ENCODE measurements at places on chromosomes 5 and 9.
A peak's percentile ranks its signal among the peaks of the same experiment; 100 is the strongest.

- no peak for DNase-seq
These were observed 213.3 kb upstream of the TUSC1 start for GRCh38 chr9:25891527-25891926.

DNA sequence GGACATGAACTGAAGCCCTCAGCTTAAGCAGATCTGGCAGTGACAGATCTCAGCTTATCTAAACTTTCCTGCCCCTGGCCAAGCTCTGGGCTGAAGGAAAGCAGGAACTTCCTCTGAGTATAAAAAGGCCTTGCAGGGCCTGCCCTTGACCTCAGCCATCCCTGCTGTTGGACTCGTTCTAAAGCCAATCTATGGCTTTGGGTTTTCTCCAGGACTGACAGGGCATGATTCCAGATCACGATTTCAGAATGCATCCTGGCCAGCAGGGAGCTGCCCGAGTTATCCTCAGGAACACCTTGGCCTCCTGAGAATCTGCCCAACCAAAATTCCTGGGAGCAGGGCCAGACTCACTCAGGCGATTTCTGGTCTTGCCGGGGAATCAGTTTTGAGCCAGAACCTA is 502.7 kb downstream of the TLE4 start:
- no peak for DNase-seq

DNA sequence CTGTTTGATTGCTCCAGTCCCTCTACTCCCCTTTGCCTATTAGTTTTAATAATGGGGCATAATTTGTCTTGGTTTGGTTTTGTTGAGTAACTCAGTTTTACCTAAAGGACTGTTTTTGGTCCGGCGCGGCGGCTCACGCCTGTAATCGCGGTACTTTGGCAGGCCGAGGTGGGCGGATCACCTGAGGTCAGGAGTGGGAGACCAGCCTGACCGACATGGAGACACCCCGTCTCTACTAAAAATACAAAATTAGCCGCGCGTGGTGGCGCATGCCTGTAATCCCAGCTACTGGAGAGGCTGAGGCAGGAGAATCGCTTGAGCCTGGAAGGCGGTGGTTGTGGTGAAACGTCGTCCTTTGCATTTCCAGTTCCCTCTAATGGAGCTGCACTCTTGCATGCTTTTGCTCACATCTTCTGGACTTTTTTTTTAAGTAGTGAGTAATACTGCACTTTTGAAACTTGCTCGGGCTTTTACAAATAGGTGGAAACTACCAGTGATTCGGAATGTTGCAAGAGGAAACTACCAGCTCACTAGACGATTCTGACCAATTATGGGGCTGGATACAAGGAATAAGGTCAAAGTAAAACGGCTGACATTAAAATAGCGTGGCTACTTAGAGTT is 721 bp upstream of the MAML1 start:
- DNase-seq, result peak; percentile 72

DNA sequence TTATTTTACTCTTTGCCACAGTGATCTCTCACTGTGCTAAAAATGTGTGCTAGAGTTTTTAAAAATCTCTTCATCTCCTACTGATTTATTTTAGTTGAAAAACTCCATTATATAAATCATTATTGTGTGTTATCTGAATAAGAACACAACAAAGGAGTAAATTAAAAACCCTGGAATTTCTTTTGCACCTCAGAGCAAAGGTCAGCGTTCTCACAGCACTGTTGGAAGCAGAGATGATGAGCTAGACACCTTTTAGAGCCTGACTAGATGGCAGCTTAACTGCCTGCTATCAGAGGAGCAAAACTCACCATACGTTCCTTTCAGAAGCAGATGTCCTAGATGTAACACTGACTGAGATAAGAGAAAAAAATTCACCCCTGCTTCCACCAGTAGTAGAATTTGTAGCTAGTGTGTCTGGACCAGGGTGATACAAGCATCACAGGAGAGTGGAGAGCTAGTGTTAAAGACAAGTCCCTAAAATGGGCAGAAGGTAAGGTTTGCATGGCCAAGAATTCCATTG is 147.1 kb downstream of the ENTREP1 start:
- no peak for DNase-seq

DNA sequence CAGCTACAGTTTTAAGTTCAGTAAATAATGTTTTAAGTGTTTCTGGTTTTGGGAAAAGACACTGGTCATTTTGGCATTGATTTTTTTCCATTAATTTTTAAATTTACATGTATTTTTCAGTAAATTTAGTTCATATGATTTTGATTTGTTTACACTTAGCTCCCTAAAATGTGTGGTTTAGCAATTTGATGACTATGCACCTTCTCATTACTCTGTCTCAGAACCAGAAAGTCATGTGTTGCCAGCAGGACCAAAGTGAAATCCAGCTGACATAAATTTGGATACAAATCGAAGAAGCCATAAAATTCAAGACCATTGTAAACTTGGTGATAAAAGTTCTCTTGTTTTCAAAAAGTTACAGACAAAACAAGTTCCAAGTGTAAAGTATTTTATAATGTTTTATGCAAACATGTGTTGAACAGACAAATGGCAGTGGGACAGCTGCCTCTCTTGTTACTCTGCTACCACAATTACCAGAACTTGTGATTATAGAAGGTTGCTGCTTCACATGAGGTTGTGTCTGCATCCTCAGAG is 354.8 kb downstream of the NR2F1-AS1 start:
- DNase-seq, result no peak

GRCh38 chr9:99184110-99184474 is 37.6 kb downstream of the ALG2 start:
- peak; percentile 15 for DNase-seq

- DNase-seq, result peak; percentile 88
These were observed 124.4 kb downstream of the C9orf50 start for GRCh38 chr9:129496473-129497004.

GRCh38 chr5:138391859-138392386 is 39.4 kb downstream of the KDM3B start:
- DNase-seq, result no peak

- no peak for DNase-seq
These were observed 598.8 kb upstream of the BRINP1 start for GRCh38 chr9:119967867-119968535.

- DNase-seq, result no peak
These were observed 14.6 kb upstream of the ANGPTL2 start for GRCh38 chr9:127136880-127137639.

DNA sequence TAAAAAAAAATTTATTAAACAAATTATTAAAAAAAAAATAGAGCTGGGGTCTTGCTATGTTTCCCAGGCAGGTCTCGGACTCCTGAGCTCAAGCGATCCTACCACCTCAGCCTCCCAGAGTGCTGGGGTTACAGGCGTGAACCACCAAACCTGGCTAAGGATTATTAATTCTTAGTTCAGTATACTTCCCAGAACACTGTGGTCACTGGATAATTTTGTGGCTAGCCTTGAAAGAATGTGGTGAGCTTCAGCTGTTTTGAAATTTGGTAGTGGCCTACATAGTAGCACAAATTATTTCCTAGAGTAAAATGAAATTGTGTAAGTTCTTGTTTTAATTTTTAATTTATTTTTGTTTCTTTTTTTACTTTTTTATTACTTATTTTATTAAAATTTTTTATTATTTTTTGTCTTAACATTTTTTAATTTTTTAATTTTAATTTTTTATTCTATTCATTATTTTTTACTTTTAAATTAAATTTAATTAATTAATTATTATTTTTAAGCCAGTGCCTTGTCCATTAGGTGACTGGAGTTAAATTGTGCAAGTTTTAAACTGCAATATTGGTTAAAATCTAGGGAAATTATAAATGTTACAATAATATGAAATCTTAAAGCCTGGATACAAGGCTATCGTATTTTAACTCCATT is 23.0 kb downstream of the ARRDC3 start:
- no peak for DNase-seq

DNA sequence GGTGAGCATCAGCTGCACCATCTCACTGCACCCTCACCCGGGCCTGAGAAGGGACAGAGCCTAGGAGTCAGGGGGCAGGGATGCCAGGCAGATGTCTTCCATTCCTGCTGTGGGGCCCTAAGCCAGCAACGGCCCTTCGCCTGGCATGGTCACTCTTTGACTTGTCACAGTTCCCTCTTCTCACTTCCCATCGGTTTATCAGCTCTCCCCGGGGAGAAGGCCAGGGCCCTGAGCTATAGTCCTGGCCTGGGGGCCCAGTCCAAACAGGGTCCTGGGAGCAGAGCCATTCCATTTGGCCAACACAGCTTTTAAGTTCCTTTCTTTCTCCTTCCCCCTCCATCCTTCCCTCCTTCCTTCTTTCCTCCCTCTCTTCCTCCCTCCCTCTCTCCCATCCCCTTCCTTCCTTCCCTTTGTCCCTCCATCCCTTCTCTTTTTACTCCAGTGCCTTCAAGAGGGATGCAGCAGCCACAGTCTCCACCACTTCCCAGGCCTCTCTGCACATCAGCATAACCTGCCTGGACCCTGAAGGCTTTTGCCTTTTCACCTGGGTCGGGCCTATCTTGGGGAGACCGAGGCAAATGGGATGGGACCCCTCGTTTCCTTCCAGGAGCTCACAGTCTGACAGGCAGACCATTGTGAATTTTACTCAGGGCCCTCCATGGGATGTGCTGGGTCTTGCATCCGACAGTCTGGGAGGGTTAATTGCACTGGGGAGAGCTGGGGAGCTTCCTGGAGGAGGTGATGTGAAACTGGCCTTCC is 4.2 kb downstream of the COL5A1 start:
- DNase-seq, result no peak

GRCh38 chr9:135958485-135958884 is 2.7 kb downstream of the UBAC1 start:
- no peak for DNase-seq

DNA sequence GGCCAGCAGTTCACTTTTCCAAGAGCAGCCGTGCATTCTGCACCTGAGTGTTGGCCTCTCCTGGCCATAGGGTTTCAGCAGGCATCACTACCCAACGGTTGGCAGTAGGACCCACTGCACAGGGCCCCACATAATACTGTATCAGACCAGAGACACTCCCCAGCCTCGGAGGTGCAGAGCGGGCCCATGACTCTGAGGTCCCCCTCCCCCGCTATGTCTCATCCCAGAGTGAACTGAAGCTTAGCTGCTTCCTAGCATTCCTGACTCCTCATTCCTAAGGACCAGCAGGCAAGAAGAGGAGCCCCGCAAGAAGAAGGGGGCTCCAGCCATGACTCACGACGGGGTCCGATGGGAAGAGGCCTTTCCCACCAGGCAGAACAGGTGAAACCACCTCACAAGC is 67.2 kb downstream of the CAMSAP1 start:
- DNase-seq, result no peak

DNA sequence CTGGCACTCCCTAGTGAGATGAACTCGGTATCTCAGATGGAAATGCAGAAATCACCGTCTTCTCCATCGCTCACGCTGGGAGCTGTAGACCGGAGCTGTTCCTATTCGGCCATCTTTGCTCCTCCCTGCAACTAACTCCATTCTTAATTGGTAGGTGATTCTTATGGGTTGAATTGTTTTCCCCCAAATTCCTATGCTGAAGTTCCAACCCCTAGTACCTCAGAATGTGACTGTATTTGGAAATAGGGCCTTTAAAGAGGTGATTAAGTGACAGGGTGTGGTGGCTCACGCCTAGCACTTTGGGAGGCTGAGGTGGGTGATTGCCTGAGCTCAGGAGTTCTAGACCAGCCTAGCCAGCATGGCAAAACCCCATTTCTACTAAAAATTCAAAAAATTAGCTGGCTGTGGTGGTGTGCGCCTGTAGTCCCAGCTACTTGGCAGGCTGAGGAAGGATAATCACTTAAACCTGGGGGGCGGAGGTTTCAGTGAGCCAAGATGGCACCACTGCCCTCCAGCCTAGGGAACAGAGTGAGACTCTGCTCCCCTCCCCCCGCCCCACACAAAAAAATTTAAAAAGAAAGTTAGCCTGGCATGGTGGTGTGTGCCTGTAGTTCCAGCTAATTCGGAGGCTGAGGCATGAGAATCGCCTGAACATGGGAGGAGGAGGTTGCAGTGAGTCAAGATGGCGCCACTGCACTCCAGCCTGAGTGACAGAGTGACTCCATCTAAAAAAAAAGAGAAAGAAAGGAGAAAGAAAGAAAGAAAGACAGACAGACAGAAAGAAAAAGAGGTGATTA is 25.2 kb upstream of the FOCAD start:
- DNase-seq, result no peak

GRCh38 chr9:88291856-88292255 is 96.4 kb upstream of the SPIN1 start:
- DNase-seq, result no peak

DNA sequence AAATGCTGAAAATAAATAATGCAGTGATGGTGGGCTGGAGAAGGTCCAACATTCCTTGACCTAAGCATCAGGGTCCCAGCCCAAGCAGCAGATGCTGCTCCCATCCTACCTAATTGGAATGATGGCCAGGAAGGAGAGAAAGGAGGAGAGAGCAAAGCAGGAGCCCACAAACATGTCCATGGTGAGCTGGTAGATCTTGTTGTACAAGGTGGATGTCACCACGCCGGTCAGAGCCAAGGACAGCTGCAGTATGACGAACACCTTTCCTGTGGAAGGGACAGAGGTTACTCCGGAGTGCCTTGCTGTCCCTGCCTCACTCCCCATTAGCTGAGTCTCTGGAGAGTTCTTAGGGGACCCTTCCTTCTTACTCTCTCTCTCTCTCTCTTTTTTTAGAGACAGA is 4.3 kb downstream of the SLC46A2 start:
- no peak for DNase-seq

DNA sequence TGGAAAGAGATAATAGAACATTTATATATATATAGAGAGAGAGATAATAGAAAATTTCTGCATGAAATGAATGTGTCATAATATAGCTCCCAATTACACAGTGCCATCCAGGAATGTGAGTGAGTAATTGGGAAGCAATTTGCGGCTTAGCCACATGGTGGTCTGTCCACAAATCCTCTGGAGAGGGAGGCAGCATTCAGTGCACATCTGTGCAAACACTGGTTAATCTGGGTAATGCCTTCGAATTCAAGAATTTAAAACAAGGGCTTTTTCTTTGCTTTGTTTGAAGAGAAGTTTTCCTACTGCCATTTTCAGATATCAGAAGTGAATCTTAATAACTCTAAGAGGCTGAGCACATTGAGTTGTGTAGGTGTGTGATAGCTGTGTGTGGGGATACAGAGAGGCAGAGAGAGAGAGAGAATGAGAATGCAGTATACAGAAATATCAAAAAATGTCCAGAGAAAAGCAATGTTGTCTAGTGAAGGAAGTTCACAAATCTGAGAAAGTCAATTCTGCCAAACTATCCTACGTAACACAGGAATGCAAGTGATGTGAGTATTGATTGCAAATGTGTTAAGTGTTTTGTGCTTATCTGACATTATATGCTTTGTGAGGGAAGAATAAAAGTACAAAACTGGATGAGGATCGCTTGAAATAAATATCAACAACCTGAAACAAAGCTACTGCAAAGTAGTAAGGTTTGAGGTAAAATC is 134.6 kb downstream of the EDIL3 start:
- DNase-seq, result peak; percentile 60

Measured in RCC 7860 (cell line).